ENCODE measurements at places on chromosomes 11 and 22.

- DNase-seq: no peak
Observed at GRCh38 chr11:29527391-29527936, 489.4 kb downstream of the KCNA4 start.

DNA sequence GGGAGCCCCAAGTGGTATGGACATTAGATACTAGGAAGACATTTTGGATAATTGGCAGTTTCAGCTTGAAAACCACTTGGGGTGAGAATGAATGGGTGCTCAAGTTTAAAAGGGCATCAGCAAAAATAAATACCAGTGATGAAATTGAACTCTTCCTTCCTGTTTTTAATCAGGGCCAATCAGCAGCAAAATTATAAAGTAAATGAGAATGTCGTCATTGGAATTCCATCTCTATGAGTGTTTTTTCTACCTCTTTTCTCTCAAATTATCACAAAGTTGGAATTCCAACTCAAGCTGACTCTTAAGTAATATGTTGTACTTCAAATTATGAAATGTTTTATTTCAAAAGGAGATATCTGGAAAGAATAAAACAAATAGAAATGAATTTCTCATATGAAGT is 730.6 kb downstream of the METTL15 start:
- no peak for DNase-seq

DNA sequence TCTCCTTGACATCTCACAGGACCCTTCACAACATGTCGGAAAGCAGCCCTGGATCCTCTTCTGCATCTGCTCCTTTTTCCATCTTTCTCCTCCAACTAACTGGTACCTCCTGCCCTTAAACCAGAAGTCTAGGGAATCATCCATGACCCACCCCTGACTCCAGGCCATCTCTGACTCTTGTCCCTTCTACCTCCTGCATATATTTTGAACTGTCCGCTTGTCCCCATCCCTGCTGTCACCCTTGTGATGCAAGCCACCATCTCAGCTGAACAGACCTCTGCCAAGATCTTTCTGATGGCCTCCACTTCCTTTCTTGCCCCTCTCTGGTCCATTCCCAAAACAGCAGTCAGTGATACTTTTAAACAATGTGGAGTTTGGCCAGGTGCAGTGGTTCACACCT is 7.0 kb downstream of the RIBC2 start:
- DNase-seq: no peak

- no peak for DNase-seq
Observed at GRCh38 chr11:113685654-113686359, 20.3 kb downstream of the TMPRSS5 start.

DNA sequence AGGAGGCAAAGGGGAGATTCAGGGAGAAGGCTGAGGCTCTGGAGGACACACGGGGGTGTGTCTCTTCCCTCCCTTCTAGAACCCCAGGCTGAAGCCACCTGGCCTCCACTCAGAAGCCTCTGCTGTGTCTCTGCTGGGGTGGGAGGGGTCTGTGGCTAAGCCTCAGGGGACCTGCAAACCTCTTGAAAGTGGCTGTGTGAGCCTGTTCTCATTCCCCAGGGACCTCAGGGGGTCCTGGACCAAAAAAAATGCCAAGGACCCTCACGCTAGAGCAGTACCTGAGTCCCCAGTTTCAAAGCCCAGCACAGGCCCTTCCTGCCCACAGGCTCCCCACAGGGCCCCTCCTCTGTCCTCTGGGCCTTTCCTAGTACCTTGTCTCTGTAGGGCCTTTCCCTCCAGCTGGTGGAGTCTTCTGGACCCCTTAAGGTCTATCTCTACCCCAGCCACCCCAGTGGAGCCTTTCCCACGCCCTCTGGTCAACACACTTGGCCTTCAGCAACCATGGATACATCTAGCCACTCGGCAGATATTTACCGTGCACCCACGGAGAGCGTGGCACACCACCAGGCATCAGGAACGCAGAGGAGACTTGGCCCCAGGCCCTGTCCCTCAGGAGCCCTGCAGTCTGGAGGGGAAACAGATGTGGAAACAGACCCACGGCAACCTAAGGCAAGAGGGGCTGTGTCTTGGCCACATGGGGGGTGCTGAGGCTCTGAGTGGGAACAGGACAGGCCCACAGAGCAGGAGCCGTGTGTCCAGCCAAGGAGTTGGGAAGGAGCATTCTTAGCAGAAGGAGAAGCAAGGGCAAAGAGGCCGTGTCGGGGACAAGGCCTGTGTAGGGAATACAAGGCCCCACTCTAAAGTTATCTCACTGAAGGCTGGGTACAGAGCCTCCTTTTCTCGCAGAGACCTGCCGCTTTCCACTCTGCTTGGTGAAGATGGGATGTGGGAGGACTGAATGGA is 18.5 kb downstream of the PLA2G6 start:
- no peak for DNase-seq

- DNase-seq: no peak
Observed at GRCh38 chr11:66003291-66003690, 988 bp downstream of the BANF1 start.

- no peak for DNase-seq
Observed at GRCh38 chr22:36259615-36260300, 6.8 kb downstream of the APOL1 start.

DNA sequence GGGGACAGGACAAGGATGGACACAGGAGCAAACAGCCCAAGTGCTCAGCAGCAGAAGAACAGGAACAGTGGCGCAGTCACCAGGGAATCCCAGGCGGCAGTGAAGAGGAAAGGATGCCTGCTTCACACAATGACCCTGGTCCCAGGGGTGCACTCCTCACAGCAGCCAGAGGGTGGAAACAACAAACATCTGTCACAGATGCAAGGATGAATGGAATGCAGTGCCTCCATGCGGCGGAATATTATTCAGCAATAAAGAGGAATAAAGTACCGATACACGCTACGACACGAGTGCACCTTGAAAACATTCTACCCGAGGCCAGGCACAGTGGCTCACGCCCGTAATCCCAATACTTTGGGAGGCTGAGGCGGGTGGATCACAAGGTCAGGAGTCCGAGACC is 12.7 kb downstream of the CSNK1E start:
- DNase-seq: no peak

Data from activated CD8-positive, alpha-beta memory T cell treated with anti-CD3 and anti-CD28 coated beads for 48 hours (primary cell).